ENCODE measurements at places on chromosomes 7 and 10.

DNA sequence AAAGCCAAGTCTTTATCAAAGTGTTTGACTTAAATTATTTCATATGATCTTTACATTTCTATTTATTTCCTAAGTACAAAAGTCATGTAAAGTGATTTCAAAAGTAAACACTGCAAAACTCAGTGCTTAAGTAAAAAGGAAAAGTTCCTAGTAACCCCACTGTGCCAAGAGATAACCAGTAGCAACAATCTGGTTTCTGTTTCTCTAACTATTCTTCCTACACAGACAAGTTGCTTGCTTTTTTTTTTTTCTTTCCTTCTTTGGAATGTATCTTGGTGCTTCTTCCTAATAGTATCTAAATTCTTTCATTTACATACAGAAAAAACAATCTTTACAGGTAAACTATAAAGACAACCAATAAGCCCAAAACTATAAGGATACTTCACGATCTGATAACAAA, 3.1 kb downstream of the JCAD start:
- no peak for DNase-seq

DNA sequence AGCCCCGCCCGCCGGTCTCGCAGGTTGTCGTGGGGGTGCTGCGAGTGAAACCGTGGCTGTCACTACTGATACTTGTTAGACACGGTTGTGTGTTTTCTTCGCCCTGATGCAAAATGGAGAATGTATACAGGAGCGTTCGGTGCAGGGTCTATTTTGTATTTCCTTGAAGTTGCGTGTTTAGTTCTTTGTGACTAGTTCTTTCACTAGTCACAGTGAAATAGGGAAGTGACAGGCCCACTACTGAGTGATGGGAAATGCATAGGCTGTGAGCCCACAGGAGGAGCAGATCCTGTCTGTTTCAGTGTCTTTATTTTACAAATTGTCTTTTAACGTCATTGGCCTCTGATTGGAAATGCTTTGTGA, 675 bp downstream of the ABRAXAS2 start:
- no peak for DNase-seq

DNA sequence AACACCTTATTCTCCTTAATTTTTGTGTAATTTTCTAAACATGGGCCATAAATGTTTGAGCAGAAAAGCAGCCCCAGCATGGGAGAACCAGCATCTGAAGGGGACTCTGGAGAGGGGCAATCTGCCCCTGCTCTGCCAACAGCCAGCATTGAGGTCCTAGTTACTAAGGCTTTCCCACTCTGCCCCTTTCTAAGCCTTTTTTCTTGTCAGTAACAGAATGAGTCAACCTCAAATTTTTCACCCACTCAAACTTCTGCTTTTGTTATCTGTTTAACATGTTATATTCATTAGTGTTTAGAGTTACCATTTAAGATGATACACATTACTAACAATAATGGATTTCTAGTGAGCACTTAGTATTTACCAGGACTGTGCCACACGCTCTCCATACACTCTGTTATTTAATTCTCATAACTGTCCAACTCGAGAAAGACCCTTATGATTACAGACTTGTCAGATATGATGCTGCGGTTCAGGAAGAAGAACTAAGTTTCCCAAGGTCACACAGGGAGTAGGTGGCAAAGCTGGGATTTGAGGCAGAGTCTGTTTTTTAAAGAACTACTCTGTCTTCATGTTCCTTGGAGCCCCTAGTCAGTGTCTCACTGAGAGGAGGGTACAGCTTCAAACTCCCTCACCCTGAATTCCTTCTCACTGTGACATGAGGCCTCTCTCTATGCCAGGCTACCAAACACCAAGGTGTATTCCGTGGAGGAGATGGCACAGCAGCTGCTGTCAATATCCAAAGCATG, 19.9 kb upstream of the GPAM start:
- DNase-seq, result peak; percentile 55

GRCh38 chr10:98374217-98374985, 40.6 kb downstream of the PYROXD2 start:
- peak; percentile 85 for DNase-seq

DNA sequence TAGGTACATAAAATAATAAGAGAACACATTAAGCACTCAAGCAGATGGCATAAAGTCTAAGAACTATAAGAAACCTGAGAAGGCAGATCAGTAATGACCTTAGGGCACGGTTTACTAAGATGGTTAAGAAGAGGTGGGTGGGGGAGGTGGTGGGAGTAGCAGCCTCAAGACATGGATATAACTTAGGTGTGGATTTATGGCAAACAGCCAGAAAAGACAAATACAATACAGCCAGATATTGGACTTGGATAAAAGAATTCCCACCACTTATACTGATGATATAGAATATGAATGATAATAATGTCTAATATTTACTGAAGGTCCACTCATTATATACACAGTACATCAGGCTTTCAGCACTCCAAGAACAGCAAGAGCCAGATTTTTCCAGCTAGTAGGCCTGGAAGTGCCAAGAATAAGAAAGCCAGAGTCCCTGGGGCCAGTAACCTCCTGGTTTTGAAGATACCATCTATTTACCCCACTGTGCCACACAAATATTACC, 11.9 kb downstream of the DPY19L1 start:
- no peak for DNase-seq
